ENCODE measurements at places on chromosomes 2 and 18.
A peak's percentile ranks its signal among the peaks of the same experiment; 100 is the strongest.

GRCh38 chr18:78893281-78894032, 86.2 kb upstream of the SALL3 start:
- no peak for DNase-seq

GRCh38 chr2:231717281-231718171, 9.2 kb downstream of the PTMA start:
- no peak for DNase-seq

- peak; percentile 37 for DNase-seq
These were observed at the start of gene VAMP8 for GRCh38 chr2:85577386-85578242. TSS of gene VAMP8 (plus strand) at chr2:85577586. CDS start at chr2:85577647, 61 bp downstream.

- no peak for DNase-seq
These were observed 13.6 kb downstream of the METAP1D start for GRCh38 chr2:172013396-172013795.

DNA sequence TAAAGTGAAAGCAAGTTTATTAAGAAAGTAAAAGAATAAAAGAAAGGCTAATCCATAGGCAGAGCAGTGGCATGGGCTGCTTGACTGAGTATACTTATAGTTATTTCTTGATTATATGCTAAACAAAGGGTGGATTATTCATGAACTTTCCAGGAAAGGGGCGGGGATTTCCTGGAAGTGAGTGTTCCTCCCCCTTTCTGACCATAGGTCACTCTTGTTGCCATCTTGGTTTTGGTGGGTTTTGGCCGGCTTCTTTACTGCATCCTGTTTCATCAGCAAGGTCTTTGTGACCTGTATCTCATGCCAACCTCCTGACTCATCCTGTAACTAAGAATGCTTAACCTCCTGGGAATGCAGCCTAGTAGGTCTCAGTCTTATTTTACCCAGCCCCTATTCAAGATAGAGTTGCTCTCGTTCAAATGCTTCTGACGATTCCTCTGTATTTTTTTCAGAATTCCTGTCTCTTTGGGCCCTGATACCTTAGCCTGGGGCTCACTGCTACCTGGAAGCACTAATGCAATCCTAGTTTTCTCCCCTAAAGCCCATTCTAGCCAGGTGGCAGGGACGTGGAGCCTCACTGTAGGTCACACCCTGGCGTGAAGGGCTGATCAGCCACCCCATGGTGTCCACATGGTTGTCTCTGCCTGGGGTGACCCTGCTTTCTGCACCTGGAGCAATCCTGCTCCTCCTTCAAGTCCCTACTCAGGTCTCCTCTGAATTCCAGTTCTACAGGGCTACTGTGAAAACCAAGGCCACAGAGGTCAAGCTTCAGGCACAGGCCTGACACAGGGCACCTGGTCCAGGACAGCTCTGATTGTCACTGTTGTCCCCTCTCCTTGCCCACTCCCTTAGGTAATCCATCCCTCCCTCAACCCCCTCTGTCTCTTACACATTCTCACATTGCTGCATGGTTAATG, 6.0 kb upstream of the SLC35F6 start:
- no peak for DNase-seq

DNA sequence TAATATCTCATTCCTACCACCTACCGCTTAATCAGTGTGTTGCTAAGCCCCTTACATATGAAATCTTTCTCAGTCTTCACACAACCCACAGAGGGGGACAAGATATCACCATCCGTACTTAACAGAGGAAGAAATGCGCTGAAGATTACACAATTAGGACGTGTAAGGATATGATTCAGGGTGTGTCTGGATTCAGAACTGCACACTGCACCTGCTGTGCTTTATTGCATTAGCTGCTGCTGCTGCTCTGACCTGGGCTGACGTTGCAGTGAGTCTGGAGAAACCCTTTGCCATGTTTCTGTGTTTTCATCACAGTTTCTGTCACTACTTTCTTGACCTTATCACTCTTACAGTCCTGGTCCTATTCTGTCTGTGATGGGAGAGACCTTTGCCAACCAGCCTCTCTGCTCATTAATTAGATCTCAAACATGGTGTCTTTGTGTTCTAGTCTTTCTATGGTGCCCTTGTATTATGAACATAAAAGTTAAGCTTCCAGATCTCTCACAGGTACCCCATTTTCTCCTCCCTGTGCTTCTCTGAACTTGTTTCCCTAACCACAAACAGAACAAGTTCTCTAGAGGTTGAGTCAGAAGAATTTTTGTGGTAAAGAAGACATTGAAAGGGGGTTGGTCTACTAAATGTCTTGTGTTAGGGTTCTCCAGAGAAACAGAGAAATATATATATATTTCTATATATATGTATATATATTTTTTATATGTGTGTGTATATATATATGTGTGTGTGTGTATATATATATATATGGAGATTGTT, 92.9 kb upstream of the CYP1B1 start:
- no peak for DNase-seq

- DNase-seq, result no peak
These were observed 27.5 kb downstream of the CNRIP1 start for GRCh38 chr2:68292108-68292710.

- DNase-seq, result no peak
These were observed 30.2 kb downstream of the PRKCE start for GRCh38 chr2:45681675-45682074.

DNA sequence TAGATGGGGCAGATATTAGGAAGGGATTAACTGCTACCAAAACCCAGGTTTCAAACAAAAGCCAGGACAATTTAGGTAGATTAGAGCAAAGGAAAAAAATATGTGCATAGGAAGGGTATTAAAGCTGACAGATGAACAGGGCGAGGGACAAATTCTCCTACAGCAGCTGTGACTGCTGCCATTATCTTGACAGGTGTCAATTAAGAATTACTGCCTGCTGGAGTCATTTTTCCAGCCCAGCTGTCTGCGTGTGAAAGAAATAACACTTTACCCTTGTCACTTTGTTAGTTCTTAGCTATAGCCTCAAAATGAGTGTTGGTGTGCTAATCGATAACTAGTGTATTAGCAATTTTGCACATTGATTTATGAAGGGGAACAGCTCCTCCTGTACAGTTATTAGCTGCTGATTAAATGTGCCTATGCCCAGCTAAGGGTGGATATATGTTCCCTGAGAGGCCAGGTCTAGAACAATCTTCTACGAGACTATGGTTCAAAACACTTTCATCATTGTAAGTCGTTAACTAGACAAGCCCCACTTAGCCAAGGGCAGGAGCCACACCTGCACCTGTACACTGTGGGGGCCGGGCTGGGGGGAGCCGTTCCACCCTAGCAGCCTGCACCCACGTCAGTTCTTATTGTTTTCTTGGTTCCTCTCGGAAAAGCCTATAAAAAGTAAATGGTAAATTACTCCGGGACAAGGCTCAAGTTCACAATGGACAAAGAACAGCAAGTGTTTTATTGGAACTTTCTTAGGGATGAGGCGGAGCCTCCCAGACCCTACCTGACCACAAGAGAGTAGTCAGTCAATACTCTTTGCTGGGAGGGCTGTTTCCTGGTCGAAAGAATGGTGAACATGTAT, 7.7 kb downstream of the TSHZ1 start:
- no peak for DNase-seq

DNA sequence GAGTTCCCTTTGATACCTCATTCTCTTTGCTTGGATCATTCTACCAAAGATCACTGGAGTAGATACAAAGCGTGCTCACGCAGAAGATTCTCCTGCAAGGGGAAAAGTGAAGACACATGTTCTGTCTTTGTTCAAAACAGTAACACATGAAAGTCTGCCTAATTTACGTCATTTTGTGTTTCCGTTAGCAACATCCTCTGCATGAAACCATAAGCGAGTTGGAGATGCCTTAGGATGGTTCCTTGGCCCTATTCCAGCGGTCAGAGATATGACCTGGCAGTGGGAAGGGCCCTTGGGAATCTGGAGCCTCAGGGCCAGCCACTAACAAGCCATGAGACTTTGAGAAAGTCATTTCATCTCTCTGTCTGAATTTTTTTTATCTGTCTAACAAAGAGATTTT, 180.9 kb upstream of the TWIST2 start:
- no peak for DNase-seq

- DNase-seq, result no peak
These were observed 32.7 kb downstream of the CTLA4 start for GRCh38 chr2:203900253-203900652.

- DNase-seq, result no peak
These were observed 85.5 kb downstream of the MTA3 start for GRCh38 chr2:42653908-42654445.

- no peak for DNase-seq
These were observed 25.0 kb upstream of the DNAH6 start for GRCh38 chr2:84491256-84491655.

DNA sequence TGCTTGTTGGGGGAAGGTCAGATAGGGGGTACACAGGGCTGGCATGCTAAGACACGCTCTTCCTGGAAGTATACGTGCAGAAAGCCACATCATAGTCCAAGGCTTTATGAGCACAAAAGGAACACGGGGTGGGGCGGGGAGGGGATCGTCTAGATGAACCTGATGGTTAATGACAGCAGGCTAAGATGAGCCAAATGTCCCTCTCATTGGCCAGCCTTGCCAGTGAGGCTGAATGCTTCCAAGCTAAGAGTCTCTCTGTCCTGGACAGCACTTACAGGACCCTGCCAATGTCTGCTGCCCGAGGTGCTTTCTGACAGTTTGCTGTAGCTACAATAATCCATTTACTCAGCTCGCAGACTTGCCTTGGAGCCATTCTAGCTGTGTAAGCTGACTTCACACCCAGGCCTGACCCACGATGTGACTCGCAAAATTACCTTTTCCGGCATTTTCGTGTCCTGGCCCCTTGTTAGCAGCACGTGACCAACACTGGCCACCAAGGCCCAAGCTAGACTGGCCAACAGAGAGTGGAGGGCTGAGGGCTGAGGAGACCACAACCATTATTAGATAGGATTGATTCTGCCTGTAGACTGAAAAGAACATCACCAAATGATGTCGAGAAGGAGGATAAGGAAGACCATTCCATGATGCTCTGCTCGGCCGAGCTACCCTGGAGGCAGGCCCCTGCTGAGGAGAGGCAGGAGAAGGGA, 84.2 kb downstream of the MALT1 start:
- no peak for DNase-seq

DNA sequence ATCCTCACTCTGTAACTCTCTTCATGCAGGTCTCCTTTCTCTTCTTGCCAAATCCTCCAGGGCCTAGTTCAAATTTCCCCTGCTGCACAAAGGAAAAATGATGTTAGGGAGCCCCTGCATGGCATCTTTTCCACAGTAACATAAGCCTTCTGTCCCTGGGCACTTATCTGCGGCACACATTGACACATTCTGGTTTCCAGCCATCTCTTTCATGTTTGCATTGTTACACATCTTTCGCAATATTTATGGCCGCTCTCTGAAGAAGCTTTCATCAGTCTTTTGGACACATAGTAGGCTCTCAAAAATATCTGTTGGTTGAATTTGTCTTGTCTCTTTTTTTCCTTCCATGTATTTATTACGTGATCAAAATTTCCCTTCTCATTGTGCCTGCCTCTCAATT, 1806.1 kb upstream of the PIK3C3 start:
- no peak for DNase-seq

GRCh38 chr2:69216535-69217332, 170.3 kb downstream of the GFPT1 start:
- no peak for DNase-seq

- DNase-seq, result peak; percentile 14
These were observed at the start of gene STON1 for GRCh38 chr2:48530033-48530811. TSS of gene STON1 (plus strand) at chr2:48530154. CDS start at chr2:48580634, 50,480 bp downstream.

DNA sequence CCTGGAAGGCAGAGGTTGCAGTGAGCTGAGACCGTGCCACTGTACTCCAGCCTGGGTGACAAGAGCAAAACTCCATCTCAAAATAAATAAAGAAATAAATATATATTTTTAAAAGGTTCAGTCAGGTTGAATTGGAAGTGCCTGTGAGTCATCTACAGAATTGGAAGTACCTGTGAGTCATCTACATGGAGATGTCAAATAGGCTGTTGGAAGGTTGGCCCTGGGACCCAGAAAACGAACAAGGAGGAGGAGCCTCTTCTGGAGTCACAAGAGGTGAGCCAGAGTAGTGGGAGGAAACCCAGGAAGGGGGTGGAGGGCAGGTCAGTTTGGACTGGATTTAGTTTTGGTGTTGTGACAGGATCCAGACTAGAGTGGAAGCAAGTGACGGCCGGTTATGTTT, 15.2 kb upstream of the SCYGR1 start:
- DNase-seq, result no peak

GRCh38 chr2:210443527-210443926, 33.0 kb downstream of the LANCL1 start:
- DNase-seq, result no peak

DNA sequence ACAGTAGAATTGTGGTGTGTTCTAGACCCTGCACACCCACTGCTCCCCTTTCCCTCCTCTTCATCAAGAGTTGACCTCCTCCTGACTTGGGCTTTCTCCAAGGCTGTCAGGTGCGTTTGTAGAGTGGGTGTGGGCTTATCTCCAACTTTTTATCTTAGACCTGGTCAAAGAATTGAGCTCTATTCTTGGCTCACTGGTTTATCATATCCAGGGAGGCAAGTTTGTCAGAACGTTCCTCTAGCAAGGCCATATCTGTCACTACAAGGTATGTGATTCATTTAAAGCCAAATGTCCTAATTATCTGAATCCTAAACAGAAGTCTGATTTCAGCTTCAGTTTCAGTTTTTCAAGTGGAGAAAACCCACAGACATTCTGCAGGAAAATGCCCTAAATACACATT, 117.1 kb upstream of the MGAT5 start:
- DNase-seq, result no peak

DNA sequence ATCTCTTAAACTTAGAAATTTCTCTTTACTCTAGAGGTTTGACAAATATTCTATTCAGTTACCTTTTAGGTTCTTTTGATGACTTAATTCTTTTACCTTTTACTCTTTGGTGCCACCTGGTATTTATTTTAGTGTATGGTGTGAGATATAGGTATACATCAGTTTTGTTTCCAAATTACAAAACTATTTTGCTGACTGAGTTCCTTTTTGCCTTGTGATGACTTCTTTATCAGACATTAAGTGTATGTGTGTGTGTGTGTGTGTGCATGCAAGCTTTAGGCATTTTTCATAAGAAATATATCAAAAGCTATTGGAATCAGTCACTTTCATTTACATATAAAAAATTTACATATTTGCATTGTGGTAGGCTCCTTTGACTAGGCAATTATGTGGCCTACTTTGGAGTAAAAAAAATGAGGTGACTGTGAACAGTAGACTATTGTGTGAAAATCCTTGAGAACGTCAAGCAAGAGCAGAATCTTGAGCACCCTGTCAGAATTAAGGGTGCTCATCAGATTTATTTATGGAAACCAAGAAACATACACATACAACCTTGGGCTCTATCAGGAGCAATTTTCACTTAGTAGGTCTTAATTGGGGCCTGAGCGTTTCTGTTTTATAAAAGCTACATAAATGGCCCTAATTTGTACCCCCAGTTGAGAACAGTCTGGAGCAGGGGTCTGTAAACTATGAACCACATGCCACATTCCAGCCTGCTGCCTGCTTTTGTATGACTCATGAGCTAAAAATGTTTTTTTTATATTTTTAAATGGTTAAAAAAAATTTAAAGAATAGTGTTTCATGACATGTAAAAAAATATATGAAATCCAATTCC, 415.9 kb downstream of the SLC4A3 start:
- DNase-seq, result no peak

DNA sequence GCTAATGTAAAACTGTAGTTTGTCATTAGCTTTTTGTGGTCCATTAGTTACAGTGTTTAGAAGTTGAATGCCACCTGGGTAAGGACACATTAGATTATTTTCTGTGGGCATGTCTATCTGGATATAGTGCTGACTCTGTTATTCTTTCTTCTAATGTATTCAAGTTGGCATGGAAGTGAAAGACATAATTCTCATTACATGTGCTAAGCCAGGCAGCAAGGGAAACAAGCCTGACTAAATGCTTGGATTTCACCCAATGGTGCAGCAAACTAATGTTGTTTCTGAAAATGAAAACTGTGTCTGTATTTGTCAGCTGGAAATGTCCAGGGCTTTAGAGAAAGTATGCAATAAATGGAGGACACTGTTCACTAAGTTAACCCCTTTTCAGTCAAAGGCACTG, 100.7 kb downstream of the NUP35 start:
- no peak for DNase-seq

Data from activated CD8-positive, alpha-beta memory T cell treated with anti-CD3 and anti-CD28 coated beads for 1 hour (primary cell).